Stimulated activated CD8-positive, alpha-beta memory T cell treated with anti-CD3 and anti-CD28 coated beads, Interleukin-2, amount 100 ng/mL, for 1 hour (primary cell): ENCODE measurements at places on chromosomes 7 and 10.

DNA sequence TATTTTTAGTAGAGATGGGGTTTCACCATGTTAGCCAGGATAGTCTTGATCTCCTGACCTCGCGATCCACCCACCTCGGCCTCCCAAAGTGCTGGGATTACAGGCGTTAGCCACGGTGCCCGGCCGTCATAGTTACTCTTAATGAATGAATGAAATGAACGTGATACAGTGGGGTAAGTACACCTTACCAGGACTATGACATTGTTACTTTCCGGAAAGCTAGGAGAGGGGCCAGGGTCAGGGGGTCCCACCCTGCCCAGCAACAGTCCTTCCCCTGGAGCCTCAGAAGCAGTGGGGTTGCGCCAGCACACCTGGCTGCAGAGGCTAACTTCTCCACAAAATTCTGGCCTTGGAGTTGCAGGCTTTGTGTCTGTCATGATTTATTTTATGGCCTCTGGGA lies 21.4 kb downstream of the VSTM4 start:
- DNase-seq, result no peak

DNA sequence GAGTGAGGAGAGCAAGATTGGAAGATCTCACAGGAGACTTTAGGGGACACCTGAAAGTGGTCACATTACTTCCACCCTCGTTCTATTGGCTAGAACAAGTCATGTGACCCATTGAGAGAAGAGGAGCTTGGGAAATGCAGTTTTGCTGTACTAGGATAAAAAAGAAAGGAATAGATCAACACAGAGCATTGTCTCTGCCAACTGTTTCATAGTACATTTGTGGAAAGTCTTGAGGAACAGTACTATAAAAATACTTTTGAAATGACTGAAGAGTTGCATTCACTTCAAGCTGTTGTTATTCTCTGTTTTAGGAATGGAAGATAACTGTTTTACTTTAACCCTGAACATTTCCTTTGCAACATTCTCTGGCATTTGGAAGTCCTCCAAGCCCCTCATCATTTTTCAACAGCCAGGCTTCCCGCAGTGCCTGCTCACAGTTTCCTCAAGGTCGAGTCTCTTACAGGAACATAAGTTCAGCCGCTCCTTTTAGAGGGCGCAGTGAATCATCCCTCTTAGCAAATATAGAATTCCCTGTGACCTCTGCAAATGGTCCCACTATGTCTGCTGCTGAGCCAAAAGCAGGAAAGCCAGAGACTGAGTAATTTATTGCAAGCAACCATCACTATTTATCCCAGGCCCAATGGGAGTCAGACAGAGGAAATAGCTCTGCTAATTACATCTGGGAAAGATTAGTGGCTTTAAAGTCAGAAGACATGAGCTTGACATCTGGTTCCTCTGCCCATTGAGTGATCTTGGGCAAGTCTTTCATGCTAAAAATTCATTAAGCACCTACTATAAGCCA lies 40.7 kb downstream of the MRPL32 start:
- DNase-seq, result no peak

GRCh38 chr7:90604383-90604782 lies 8.3 kb downstream of the CDK14 start:
- no peak for DNase-seq

DNA sequence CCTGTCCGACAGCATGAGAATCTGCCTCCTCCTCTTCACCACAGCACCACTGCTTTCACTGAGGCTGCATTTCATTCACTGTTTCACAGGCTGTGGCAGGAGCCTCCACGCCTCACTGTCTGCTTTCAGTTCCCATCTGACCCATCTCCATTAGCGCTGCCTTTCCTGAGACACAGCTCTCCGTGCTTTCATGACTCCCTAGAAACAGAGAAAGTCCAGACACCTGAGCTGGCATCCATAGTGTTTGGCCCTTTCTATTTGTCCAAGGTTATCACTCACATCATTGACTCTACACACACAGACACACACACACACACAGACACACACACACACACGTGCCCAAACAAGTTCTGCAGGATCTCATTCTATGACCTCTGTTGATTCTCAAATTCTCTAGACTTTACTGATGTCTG lies 5.2 kb downstream of the LGI1 start:
- DNase-seq, result no peak

GRCh38 chr10:123636598-123637325 lies 29.4 kb upstream of the GPR26 start:
- no peak for DNase-seq

DNA sequence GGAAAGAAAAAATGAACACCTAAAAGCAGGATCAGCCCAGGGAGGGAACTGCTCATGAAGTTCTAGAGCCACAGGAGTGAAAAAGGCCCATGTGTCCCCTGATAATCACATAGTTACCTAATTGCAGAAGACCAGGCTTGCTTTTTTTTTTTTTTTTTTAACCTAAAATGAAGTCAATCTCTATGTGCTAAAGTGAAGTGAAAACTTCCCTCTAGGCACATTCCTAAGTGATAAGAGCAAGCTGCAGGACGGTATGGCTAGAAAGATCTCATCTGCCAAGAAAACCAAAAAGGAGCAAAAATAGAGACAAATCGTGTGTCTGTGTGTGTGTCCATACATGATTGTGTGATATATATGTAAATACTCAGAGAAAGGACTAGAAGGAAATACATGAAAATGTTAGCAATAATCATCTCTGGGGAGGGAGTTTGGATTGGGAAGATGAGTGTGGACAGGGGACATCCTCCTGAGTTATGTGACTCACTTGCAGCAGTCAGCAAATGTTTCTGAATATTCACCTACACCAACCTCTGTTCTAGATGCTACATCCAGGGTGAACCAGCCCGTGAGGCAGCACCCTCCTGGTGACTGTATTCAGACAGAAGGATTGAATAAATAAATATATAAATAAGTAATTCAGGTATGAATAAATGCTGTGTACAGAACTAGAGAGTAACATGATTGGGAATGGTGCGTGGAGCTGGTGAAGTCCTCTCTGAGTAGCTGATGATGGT lies 76.4 kb downstream of the C10orf90 start:
- no peak for DNase-seq

DNA sequence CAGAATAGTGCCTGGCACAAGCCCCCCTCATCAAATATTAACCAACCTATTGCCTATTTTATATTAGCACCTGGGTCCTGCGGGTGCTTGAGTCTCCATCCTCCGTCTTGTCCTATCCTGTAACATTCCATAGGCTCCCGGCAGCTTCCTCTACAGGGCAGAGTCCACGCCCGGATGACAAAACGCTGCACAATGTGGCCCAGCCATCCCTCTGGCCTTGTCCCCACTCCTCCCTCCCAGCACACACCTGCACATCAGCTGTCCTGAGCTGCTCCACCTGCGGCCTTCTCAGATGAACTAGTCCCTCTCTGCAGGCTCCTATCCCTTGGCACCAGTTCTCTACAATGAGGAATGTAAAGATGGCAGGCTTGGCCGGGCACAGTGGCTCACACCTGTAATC lies 153.5 kb upstream of the PDE1C start:
- DNase-seq, result no peak

DNA sequence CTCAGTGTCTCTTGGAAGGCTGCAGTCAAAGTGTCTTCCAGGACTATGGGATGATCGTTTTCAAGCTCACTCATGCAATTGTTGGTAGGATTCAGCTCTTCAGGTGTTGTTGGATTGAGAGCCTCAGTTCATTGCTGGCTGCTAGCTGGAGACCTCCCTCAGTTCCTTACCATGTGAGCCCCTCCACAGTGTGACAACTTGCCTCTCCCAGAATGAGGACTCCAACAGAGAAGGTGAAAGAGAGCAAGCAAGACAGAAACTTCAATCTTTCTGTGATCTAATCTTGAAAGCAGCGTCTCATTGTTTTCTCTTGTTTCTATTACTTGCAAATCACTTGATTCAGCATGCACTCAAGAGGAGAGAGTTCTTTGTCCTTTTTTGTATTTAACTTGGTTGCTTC lies 22.5 kb downstream of the MGAM start:
- DNase-seq, result no peak

- DNase-seq, result no peak
Measured at GRCh38 chr7:151736403-151736909, 140.5 kb downstream of the PRKAG2 start.

GRCh38 chr7:157980774-157981173 lies 606.8 kb downstream of the PTPRN2 start:
- no peak for DNase-seq

GRCh38 chr10:72063703-72064391 lies 24.5 kb downstream of the SPOCK2 start:
- no peak for DNase-seq

DNA sequence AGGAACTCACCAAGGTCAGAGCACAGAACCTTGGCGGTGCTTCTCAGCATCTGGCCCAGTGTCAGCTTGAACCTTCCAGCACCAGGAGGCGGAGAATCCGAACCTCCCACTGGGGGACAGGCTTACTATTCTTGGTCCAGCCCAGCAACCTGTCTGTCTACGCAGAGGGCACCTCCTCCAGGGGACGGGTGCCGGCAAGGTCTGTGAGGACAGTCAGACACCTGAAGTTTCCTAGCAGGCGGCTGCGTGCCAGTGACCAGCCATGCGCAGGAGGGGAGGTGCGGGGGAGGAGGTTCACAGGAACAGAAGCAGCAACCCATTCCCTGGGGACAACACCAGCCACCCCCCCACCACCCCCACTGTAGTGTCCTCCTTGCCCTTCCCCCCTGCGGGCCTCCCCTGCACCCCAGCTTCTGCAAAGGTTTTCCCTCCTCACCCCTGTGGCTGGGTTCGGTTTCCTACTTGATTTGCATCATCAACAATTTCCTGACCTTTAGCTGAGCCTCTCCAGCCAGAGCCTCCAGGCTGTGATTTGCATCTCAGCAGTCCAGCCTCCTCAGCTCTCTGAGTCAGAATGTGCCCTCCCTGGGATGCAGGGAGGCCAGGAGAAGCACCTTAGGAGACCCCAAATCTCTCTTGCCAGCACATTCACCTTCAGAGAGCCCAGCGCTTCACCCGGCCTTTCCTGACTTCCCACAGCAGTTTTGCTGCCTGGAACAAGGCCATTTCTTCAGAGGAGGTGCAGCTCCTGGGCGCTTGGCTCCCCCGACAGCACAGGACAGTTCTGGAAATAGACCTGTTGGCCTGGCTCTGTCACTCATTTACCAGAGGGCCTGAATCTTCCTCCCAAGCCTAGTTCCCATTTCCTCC lies 107.5 kb upstream of the NPS start:
- no peak for DNase-seq

- DNase-seq, result no peak
Measured at GRCh38 chr7:38178695-38179344, 775 bp downstream of the STARD3NL start.

- DNase-seq, result no peak
Measured at GRCh38 chr10:98062424-98062823, 32.0 kb upstream of the CRTAC1 start.

- DNase-seq, result no peak
Measured at GRCh38 chr7:117862378-117862777, 10.9 kb downstream of the CTTNBP2 start.

DNA sequence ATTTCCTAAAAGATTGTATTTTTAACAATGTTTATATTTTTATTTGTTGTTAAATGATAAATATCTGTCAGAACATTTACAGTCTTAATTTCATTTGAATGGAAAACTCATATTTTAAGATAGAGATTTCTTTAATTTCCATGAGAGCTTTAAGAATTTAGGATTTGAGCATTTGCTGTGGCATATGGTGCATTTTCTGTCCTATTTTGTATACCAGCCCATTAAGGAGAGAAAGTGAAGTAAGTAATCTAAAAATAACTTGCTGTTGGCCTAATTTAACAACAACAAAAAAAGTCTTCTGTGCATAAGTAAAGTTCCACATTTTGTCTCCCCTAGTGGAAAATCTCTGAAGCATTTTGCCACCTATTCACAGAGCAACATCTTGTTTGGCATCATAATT lies 190.9 kb upstream of the PPP1R3A start:
- DNase-seq, result no peak

- DNase-seq, result no peak
Measured at GRCh38 chr7:20401861-20402746, 71.4 kb downstream of the ITGB8 start.

- DNase-seq, result no peak
Measured at GRCh38 chr10:124226271-124227054, 133.1 kb upstream of the CHST15 start.

DNA sequence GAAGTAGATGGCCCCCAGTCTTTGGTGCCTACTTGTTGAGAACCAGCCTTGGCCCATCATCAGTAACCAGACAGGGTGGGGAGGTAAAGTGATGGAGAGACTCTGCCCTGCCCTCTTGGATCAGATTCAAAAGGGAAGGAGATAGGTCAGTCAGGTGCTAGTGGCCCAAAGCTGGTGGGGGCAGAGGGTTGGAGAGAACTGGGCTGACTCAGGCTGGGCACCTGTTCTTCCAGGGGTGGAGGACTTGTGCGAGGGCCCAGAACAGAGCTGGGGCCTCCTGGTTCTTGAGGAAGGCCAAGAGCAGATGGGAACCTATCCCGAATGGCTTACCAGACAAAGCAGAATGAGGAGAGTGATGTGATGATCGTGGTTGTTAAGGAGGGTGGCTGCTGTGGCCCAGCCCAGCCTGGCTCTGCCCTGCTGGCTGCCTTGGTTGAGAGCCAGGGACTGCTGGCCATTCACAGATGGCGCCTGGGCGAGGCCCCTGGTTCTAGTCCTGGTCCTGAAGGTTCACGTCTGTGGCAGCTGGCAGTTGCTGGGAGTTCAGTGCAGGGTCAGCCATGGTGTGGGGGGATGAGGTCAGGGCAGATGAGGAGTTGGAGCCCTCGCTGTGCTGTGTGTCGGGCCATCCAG lies 36.6 kb downstream of the PALD1 start:
- no peak for DNase-seq

DNA sequence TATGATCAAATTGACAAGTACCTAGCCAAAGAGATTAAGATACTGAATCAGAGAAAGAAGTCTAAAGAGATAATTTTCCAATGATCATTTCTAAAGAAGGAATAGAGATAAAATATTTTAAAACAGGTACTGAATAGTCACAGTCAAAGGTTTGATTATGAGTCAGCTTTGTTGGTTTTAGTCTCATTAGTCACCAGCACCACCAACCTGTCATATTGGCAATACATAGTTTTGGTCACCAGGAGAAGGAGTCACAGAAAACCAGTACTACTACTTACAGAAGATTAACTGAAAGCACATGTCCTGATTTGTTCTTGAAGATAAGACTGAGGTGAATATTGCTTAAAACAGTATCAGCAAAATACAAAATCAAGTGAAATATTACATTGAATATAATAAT lies 34.6 kb downstream of the ZEB1 start:
- DNase-seq, result no peak

GRCh38 chr10:102835007-102835482 lies 2.2 kb downstream of the CYP17A1 start:
- DNase-seq, result peak; percentile 55

GRCh38 chr7:17103170-17103569 lies 195.3 kb upstream of the AHR start:
- no peak for DNase-seq

GRCh38 chr10:58331646-58332045 lies 3.2 kb upstream of the UBE2D1 start:
- DNase-seq, result no peak

GRCh38 chr10:100442548-100442947 lies 20.3 kb upstream of the WNT8B start:
- no peak for DNase-seq

DNA sequence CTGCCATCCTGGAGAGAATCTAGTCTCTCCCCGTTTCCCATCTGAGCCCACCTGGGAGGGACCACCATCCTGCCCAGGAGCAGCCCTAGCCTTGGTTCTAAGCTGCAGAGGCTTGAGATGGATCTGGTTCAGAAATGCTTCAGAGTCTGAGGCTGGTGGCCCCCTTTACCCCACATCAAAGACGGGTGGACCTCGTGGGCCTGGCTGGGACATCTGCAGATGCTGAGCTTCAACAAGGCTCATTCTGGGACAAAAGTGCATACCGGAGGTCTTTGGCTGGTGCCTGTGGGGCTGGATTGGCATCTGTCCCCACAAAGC lies 4.9 kb upstream of the IRF5 start:
- no peak for DNase-seq
